RKO (cell line): ENCODE measurements at places on chromosomes 6 and 20.

DNA sequence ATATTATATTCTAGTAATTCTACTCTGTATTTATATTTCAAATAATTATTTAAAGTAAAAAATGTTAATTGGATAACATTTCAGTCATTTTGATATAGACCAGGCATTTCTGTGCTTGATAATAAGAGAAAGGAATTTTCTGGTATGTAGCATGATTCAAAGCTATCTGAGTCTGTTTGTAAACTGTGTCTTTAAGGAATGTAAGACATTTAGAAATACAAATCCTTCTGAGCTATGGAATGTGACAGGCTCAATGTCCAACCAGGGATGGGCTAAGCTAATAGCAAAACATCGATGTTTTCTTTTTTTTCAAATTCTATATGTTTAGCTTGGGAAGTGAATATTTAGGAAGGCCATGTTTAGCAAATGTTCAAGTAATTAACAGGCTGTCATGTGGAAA is 41.5 kb upstream of the FAM83B start:
- DNase-seq: no peak

GRCh38 chr6:85344996-85345395 is 104.9 kb upstream of the NT5E start:
- DNase-seq: no peak

- no peak for DNase-seq
These were observed 204.1 kb upstream of the THBS2 start for GRCh38 chr6:169457762-169458161.

DNA sequence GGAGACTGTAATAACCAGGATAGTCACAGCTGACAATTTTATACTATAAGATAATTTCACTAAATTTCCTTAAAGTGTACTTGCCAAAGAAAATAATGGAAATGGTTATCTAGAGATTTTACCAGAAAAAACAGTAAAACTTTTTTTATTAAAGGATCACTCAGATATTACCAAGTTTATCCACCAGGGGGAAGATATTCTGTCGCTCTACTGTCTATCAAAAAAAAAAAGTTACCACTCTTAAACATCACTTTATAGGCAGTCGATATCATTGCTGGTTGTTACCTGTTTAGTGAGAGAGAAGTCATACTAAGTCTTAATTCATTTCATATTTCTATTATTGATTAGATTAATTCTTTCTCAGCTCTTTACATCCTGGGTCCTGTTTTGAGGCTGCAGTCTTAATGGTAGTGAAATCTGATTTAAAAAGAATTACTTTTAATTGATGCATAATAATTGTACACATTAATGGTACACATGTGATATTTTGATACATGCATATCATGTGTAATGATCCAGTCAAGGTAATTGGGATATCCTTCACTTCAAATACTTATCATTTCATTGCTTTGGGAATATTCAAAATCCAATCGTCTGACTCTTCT is 18.9 kb downstream of the L3MBTL3 start:
- DNase-seq: peak; percentile 43

GRCh38 chr6:25735261-25735660 is 19.3 kb upstream of the SLC17A4 start:
- DNase-seq: no peak

DNA sequence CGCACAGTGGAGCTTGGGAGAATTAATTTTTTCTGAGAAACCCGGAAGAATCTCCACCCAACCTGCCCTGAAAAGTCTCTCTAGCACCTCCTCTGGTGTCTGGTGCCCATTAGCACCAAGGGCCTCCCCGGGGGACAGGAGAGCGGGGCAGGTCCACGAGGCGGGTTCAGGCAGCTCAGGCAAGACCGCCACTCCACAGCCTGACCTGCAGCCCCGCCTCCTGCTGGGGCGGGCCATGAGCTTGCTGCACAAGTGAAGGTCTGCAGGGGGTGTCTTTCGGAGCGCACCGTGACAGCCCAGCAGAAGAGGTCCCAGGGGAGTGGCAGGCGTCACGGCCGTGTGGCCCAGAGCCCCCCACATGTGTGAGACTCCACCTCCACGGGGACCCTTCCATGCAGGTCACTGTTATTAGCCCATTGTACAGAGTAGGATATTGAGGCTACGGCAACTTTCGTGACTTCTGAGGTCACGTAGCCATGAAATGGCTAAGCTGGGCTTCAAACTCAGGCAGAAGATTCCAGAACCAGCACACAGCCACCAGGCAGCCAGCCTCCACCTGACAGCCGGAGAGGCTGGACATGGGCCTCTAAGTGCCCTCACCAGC is 63.9 kb upstream of the SLCO4A1 start:
- no peak for DNase-seq

DNA sequence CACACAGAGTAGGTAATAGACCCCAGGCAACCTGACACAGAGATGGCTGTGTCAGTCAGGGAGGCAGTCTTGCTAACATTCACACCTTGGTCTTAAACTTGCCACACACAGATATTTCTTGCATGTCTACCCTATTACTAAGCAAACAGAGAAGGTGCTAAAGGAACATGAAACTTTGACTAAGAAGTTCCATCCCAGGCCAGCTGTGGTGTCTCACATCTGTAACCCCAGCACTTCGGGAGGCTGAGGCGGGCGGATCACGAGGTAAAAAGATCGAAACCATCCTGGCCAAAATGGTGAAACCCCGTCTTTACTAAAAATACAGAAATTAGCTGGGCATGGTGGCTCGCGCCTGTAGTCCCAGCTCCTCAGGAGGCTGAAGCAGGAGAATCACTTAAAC is 222.4 kb upstream of the JARID2 start:
- DNase-seq: no peak

DNA sequence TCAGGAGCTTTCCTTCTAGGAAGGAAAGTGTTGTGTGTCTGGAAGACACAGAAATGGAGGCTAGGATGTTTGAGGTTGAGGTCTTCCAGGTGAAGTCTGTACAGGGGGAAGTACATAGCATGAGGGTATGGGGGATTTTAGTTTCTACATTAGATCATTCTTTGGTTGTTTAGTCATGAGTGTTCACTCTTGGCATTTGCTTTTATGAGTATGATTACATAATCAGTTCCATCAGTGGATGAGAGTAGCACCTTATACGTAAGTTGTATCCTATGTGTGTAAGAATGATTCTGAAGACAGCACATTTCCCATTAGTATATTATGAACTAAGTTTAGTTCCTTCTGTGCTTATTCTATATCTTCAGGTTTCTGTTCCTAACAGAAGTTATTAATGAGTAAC is 1.9 kb downstream of the CDYL start:
- peak; percentile 65 for DNase-seq

DNA sequence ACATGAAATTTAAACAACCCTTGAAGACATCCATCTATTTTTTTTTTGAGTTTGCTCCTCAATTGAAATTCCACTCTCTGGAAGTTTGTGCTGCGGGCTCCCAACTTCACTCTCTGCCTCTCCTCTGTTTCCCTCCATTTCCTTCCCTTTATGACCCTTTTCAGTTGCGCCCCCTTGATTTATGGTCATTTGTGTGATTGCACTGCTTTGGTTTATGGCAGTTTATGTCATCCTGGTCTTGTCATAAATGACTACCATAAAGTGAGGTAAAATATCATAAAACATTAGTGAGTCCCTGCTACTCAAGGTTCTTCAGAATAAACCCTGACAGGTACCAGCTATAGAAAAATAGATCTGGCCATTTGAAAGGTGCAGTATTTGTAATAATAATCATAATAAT is 348.3 kb upstream of the ZFP64 start:
- DNase-seq: peak; percentile 58

- DNase-seq: peak; percentile 42
These were observed 1.3 kb downstream of the TAP1 start for GRCh38 chr6:32852018-32852843.

- no peak for DNase-seq
These were observed 336.6 kb downstream of the TAF4 start for GRCh38 chr20:61728786-61729770.

DNA sequence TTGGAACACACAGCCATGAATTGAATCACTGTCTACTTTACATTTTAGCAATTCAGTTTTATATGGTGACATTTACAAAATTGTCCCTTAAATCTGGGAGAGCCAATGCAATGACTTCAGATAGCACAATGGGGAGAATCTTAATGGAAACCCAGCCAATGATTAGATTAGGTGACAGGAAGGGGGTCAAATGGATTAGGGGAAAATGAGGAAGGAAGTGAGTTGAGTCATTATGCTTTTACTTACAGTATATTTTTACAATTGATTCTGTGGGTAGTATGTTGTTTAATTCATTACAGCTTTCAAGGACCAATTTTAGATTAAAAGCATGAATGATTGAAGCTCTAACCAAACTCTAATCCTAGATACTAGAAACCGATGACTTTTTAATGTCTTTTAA is 229.8 kb downstream of the SOX4 start:
- no peak for DNase-seq

DNA sequence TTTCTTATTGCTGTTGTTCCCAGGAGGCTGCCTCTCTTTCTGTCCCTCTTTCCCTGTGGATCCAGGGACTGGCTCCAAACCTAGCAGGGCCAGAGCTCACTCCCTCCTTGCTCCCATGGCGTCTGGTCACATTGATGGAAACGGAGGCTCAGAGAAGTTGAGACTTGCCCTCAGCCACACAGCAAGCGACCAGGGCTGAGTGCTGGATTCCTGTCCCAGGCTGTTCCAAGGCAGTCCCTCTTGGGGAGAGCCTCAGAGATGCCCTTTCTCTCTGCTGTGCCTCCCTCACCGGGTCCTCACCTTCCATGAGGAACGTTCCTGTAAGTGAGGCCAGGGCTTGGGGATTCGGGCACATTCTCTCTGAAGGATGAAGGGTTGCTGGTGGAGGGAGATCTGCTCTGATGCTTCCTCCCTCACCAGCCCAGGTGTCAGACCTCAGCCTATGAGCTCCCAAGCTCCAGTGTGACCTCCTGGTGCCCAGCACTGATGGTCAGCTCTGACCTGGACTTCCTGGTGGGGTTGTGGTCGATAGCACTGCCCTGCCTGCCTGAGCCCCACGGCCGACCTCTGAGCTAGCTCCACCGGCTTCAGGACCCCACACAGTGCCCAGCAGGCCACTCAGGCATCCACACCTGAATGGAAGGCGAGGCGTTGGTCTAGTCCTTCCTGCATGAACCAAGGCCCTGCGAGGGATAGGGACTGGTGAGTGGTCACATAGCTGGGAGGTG is 26.8 kb downstream of the SUN5 start:
- DNase-seq: no peak

- no peak for DNase-seq
These were observed 97.9 kb downstream of the SSR1 start for GRCh38 chr6:7215131-7215530.

DNA sequence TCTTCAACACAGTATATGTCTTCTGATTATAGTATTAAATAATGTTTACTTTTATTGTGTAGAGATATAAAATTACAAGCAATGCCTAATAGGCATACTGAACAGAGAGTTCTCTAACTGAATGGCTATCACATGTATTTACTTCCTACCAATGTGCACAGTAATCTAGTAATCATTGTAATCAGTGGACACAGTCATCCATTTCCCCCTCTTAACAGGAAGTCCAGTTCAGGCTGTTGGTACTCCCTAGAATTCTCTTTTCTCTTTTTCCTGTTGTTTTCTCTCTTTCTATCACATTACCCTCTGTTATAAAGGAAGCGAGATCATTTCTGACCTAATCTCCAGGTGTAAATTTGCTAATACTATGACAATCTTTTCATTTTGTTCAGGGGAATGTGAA is 172.5 kb downstream of the HTR1B start:
- no peak for DNase-seq

GRCh38 chr6:96687121-96687520 is 124.2 kb downstream of the FHL5 start:
- no peak for DNase-seq

- no peak for DNase-seq
These were observed 19.7 kb upstream of the MTCL3 start for GRCh38 chr6:127538750-127539264.

GRCh38 chr6:41940759-41941279 is 789 bp downstream of the CCND3 start:
- DNase-seq: peak; percentile 46

DNA sequence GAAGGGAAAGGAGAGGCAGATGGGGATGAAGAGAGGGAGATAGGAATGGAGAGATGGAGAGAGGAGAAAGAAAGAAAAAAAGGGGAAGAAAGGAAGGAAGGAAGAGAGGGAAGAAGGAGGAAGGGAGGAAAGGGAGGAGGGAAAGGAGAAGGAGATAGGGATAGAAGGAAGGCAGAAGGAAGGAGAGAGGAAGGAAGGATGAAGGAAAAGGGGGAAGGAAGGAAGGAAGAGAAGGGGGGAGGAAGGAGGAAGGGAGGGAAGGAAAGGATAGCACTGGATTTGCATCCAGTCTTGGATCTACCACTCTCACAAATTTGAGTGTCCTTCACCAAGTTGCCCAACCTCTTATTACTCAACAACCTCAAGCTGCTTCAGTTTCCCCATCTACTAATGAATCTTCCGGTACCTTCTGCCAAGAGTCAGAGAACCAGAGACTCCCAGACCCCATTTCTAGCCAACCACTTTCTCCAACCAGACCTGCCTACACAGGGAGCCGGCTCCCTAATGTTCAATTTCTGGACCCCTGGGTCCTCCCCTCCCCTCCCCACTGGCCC is 79.7 kb upstream of the FOXP4 start:
- DNase-seq: no peak

DNA sequence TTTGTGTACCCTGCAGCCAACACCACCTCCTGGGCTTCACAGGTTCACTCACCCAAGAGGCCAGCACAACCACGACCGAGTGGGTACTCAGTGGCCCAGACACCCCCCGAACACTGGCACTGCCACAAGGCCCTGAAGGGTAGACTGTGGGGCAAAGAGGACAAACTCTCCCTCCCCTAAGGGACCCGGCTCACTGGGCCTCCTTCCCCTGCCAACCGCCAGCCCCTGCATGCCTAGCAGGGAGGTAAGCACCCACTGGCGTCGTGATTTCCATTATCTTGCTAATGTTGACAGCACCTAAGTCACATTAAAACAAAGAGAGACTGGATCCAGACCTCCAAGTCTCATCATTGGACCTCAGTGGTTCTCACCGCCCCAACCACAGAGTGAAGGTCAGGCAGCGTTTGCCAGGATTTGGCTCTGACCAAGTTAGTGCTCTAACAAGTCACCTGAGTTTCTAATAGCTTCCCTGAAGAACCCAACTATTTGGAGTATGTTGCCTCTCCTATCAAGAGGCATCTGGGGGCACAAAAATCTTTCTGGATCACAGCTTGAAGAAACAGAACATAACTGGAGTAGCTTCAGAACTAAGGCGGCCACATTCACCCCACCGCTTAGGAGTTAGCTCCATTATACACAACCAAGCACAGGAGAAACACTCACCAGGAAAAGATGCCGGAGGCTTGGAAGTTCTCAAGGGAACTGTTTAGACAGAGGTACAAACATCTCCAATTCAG is 14.0 kb upstream of the APMAP start:
- no peak for DNase-seq

DNA sequence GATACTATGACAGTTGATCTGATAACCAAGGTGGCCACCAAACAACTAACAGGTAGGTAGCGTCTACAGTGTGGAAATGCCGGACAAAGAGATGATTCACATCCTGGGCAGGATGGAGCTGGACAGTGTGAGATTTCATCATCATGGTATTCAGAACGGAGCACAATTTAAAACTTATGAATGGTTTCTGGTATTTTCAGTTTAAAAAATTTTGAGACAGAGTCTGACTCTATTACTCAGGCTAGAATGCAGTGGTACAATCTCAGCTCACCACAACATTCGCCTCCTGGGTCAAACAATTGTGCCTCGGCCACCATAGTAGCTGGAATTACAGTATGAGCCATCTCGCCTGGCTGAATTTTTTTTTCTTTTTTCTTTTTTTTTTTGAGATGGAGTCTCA is 43.8 kb downstream of the CEP57L1 start:
- DNase-seq: no peak
